ENCODE measurements at places on chromosomes 1 and 21.

DNA sequence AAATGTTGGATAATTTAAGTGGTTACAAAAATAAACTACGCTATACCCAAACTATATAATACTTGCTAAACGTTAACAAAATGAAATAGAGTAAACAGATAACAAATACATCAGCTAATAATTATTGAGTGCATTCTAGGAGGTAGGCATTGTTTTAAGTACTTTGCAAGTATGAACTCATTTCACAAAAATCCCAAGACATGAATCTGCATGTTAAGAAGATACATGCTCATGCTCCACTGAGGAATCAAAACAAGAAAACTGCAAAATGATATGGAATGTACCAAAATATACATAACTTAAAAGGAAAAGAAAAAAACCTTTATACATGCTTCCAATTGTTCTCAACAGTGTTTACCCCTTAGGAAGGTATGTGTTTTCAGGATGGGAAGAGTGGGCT lies 2.5 kb downstream of the FRRS1 start:
- no peak for DNase-seq

GRCh38 chr1:79224537-79224936 lies 218.0 kb upstream of the ADGRL4 start:
- no peak for DNase-seq

GRCh38 chr1:201009962-201010645 lies 13.4 kb downstream of the KIF21B start:
- no peak for DNase-seq

- DNase-seq, result no peak
Measured at GRCh38 chr1:34444516-34444915, 267.8 kb downstream of the C1orf94 start.

Measured in NCI-H1092 (cell line).